ENCODE measurements at places on chromosomes 7 and 10.

GRCh38 chr10:4196771-4197390 is 411.9 kb upstream of the KLF6 start:
- DNase-seq = no peak

- DNase-seq = peak; percentile 1
Observed at GRCh38 chr7:80218723-80219122, 84.1 kb downstream of the GNAI1 start.

- DNase-seq = no peak
Observed at GRCh38 chr7:134022286-134022911, 104.7 kb upstream of the LRGUK start.

DNA sequence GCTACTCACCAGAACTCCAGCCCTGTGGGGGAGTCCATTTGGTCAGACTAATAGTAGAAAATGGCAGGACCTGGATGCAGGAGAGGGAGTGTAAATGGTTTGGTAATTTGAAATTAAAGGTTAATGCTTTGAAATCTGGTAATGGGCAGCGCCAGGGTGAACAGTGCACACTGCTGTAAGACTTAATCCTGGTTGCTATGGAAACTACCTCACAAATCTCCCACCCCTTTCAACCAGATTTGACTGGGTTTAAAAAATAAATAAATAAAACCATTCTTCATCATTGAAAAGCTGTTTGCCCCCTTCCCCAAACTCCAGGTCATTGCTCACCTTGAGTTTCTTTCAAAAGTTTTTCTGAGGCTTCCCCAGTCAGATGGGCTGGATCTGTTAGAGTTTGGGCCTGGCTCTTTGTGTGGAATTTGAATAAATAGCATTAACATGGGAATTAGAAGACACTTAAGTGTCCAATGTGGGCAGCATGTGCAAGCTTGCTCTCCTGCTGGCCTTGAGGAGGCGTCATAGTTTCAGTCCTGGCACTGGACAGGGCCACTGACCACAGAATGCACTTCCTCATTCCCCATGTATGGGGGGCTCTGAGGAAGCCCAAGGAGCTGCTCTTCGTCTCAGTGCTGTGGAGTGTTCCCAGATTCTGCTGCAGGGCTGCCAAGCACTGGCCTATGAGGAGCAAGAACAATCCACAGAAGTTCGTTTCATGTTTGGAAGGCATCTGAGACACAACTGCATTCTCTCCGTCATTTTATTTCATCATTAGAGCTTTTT is 90.7 kb downstream of the LRRC4 start:
- DNase-seq = no peak

DNA sequence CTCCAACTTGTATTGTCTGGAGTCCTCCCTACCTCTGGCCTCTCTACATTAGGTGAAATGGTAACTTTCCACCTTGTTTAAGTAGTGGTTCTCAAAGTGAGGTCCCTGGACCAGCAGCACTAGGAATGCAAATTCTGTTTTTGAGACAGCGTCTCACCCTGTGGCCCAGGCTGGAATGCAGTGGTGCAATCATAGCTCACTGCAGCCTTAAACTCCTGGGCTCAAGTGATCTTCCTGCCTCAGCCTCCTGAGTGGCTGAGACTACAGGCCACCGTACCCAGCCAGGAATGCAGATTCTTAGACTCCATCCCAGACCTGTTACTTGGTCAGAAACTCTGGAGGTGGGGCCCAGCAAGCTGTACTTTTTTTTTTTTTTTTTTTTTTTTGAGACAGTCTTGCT is 6.8 kb upstream of the TBL2 start:
- no peak for DNase-seq

GRCh38 chr10:77158666-77159065 is 478.9 kb downstream of the KCNMA1 start:
- no peak for DNase-seq

- DNase-seq = no peak
Observed at GRCh38 chr10:50605269-50605950, 18.3 kb downstream of the SGMS1 start.

DNA sequence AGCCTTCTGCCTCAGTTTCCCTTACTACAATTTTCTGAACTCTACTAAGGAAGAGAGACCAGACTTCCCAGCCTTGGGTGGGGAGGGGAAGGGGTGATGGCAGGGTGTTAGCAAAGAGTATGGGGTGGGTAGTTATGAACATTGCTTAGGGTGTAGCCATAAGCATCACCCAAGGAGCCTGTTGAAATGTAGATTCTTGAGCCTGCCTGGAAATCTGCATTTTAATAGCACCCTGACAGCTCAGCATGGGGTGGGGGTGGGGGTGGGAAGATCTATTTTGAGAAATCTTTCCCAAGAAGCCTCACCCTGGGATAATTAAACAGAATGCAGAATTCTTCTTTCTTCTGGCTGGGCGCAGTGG is 164.8 kb downstream of the NRF1 start:
- no peak for DNase-seq

DNA sequence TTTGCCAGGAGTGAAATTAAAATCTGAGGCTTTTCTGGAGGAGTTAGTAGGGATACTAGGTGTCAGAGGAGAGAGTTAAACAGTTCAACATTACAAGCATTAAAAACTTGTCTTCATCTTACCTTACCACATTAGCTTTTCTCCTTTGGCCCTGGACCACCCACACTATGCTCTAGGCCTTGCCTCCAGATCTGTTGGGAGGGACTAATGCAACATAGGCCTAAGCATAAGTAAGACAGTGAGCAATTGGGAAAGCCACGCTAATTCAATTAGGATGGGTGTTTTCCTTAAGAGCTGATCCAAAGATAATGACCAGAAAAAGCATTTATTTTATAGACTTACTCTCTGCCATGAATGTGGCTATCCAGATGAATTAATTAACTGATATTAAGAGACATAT is 158.9 kb downstream of the ELMO1 start:
- no peak for DNase-seq

- no peak for DNase-seq
Observed at GRCh38 chr10:107232013-107232412, 67.5 kb upstream of the SORCS1 start.

DNA sequence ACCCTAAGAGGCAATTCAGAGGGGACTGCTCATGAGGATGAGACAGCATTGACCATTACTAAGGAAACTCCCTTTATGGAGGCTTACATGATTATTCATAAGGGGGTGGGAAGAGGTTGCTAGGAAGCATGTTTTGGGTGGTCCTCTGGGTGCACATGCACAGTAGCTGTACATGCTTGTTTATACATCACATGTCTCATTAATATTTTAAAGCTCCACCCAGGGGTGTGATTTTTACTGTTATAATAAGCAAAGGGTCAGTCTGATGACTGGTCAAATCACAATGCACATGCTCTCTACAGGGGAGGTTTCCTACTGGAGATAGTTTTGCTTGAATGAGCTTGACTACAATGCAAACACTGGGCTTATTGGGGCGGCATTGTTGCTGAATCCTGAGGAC is 23.8 kb upstream of the PPP1R9A start:
- DNase-seq = no peak

DNA sequence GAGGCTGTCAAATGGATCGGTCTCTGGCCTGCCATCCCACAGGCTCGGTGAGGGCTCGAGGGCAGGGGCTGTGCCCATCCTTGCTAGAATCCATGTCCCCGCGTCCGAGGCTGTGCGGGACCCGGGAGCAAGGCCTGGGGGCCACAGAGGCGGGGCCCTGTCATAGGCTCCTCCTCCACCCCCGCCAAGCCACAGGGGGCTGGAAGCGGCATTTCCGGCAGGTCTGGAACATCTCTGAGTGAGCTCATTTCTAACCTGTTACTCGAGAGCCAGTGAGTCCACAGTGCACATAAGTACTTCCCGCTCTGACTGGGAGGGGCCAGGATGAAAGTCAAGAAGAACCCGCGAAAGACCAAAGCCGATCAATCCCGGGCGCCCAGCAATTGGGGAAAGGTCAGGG is 57.6 kb downstream of the NKX6-2 start:
- DNase-seq = no peak

- no peak for DNase-seq
Observed at GRCh38 chr7:5350600-5351385, 68.0 kb downstream of the SLC29A4 start.

GRCh38 chr7:92425311-92425947 is 21.9 kb upstream of the GATAD1 start:
- no peak for DNase-seq

GRCh38 chr7:126715076-126715475 is 537.7 kb downstream of the GRM8 start:
- no peak for DNase-seq

DNA sequence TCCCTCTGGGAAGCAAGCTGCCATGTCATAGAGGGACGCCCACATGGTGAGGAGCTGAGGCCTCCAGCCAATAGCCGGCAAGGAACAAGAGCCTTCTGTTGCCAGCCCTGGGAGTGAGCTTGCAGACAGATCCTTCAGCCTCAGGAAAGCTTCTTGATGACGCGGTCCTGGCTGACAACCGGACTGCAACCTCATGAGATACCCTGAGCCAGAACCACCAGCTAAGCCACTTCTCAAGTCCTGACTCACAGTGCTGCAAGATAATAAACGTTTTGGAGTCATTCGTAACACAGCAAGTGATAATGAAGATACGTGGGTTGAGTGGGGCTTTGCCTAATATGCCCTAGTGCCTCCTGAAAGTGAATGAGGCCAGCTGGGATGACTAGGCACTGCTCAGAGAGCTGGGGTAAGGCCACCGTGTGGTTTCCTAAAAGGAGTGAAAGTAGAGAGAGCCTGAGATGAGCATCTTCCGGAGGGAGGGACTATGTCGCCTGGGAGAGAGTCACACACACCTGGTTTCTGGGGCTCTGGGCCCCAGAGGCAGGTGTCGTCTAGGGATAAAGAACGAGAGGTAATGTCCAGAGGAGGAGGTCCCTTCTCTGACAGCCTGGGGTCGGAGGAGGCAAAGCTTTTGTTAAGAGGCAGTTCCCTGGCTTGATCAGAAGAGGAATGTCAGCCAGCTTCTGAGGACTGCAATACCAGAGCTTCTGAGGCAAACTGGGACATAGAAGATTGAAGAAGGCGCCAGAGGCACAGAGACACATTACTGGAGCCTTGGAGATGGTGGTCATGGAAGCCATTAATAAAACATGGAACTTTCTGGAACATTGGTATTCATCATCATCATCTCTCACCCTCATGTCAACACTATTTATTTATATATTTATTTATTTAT is 53.6 kb downstream of the PYROXD2 start:
- peak; percentile 2 for DNase-seq

DNA sequence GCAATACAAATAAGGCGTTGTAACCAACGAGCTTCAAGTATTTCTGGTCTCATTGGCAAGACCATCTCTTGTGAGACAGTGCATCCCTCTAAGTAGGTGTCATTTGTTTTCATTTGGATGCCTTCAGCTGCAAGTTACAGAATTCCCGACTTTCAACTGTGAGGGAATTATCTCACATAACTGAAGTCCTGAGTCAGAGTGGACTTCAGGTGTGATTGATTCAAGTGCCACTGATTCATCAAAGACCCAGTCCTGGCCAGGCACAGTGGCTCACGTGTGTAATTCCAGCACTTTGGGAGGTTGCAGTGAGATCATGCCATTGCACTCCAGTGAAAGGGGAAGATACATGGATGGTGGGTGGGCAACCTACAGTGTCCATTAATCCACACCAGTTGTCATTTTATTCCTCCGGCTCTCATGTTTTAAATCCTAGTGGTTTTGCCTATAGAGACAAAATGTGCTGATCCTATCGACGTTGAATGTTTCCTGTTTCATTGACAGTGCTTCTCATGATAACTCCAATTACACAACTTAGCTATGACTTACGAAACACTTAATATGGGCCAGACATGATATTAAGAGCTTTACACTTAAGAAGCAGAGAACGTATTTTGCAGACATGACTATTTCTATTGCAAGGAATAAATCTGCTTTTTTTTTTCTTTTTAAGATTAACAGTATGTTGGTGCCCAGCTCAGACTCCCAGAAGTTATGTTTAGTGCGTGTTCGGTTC is 268.0 kb downstream of the FRMD4A start:
- DNase-seq = no peak

GRCh38 chr7:105982388-105982787 is 19.3 kb downstream of the CDHR3 start:
- no peak for DNase-seq

DNA sequence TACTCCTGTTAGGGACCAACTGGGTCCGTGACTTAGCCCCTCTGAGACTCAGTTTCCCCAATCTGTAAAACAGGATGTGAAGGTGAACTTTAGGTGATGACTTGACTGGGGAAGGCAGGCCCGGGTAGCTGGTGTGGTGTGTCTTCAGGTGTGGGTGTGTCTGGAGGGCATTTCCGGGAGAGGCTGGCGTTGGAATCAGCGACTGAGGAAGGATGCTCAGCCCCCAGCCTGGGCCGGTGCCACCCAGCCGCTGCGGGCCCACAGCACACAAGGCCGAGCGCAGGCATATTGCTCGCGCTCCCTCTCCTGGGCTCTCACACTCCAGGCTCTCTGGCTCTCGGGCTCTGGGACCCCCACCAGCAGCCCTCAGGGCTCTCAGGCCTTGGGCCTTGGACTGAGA is 31.7 kb upstream of the CNPY1 start:
- no peak for DNase-seq

DNA sequence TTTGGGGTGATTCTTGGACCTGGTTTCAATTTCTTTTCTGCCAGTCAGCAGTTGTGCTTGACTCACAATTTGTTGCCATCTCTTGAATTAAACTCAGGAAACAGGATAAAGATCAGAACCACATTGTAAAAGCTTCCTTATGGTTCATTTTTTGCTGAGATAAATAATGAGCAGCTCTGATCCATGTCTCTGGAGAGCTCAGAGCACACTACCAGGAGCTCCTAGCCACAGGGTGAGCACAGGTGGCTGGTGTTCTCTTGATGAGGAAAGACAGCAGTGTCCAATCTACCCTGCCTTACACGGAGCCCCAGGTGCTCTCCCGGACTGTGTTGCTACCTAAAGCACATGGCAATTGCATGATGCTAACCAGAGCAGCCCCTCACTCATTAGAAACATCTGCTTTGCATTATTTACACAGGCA is 17.2 kb upstream of the FAM170B start:
- no peak for DNase-seq

DNA sequence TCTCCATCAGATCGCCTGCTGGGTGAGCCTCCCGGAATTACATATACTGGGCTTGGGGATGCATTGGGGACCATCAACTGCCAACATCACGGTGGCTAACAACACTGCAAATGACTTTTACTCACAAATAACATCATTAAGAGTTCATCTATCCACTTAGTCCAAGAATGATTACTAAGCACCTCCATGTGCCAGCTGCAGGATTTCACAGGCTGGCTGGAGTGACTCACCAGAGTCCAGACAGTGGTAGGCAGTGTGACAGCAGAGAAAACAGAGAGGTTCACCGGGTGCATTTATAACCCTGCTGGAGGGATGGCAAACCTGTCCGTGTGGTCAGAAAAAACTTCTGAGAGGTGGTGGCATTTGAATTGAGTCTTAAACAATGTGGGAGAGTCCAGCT is 3.2 kb upstream of the IGFBP3 start:
- no peak for DNase-seq

GRCh38 chr10:76114581-76115001 is 683.2 kb downstream of the LRMDA start:
- no peak for DNase-seq

DNA sequence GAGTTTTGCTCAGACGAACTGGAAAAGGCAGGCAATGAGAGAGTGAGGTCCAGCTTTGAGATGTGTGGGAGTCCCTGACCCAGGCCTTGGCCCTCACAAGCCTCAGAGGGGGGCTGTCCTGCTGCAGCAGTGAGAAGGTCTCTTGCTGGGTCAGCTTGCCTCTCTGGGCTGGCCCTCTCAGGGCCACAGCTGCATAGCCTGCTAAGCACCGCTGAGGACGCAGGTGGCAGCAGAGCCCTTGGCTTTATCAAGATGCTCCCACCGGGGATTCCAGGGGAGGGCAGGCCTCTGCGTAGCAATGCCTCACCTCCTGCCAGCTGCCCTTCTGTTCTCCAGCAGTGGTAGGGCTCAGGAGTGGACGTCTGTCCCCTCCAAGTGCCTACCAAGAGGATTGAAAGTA is 128.7 kb downstream of the COBL start:
- DNase-seq = no peak

All from stimulated activated CD4-positive, alpha-beta T cell treated with anti-CD3 and anti-CD28 coated beads, Interleukin-12 subunit alpha, Interleukin-12 subunit beta, amount 100 ng/mL, for 24 hours (primary cell).